NCI-H2107 (cell line): ENCODE measurements at places on chromosomes 4 and X.

DNA sequence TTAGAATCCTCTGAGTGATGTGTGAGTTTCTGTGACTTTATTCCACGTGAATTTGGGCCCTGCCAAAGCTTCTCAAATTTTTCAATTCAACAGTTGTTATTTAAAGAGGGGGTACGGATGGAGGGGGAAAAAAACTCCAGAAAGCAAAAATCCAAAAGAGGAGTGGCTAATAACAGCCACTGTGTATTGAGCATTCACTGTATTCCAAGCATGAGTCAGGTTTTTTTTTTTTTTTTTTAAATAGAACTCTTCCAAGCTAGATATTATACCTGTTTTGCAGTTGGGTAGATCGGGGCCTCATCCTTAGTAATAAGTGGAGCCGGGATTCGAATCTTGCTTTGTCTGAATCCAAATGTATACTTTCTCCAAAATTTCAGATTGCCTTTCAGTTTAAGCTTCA is 6.4 kb upstream of the RHOH start:
- DNase-seq: no peak

DNA sequence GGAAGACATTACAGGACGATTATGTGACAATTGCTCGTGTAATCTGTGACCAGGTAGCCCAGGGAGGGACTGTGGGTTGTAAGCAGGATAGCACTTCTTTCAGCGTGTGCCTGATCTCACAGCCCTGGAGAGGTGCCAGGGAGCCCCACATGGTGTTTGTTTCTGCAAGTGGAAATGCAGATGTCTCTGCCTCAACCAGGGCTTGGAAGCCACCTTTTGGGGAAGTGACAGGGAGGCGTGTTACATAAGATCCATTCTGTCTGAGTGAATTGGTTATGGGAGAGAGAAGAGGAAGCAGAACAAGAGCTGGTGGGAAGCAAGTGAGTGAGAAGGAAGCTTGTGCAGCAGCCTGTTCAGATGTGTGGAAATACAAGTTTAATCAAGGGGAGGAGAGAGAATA is 104.5 kb upstream of the GATB start:
- no peak for DNase-seq

- DNase-seq: no peak
Observed at GRCh38 chr4:41329361-41329760, 72.6 kb downstream of the UCHL1 start.

DNA sequence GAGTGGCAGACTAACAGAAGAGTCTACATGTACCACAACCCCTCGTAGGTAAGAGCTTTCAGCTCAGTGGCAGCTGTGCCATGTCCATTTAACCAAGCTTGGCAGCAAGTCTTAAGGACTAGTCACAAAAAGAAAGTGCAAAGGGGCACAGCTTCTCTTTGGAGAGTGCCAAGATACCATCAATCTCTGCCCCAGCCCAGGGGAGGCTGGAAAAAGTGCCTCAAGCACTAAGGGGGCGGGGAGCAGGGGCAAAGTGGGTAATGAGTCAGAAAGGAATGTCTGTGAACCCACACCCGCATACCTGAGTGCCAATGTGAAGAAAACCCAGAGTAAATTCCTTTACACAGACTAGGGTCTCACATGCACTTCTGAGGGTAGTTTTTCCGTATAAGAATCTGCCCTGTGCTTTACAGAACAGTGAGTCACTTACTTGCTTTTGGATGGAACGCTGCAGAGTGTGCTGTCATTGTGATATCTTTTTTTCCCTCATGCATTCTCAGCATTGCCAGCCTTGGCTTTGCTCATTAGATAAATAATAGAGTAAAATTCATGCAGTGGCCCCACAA is 219.8 kb downstream of the ZNF674 start:
- DNase-seq: no peak

GRCh38 chrX:38045538-38046096 is 39.3 kb downstream of the SYTL5 start:
- DNase-seq: no peak

DNA sequence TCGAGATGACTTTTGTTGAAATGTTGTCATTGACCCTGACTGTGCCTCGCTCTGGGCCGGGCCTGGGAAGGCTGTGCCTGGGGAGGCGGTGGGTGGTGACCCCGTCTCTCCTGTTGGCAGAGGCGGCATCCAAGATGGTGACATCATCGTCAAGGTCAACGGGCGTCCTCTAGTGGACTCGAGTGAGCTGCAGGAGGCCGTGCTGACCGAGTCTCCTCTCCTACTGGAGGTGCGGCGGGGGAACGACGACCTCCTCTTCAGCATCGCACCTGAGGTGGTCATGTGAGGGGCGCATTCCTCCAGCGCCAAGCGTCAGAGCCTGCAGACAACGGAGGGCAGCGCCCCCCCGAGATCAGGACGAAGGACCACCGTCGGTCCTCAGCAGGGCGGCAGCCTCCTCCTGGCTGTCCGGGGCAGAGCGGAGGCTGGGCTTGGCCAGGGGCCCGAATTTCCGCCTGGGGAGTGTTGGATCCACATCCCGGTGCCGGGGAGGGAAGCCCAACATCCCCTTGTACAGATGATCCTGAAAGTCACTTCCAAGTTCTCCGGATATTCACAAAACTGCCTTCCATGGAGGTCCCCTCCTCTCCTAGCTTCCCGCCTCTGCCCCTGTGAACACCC is 36.4 kb downstream of the HTRA3 start:
- DNase-seq: no peak

DNA sequence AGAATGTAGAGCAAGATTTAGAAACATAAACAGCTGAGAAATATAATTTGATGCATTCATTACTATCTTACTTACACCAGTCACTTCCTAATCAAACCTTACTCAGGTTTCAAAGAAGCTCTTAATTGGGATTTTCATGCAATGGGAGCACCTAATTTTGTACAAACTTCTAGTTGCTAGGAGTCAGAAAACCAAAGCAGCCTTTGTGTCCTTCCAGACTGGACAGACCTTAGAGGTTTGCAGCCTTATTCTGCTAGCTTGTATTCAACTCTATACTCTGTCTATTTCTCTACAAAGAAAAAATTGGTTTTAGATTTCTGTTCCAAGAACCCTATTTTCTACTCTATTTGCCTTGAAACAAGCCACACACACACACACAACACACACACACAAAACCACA is 19.4 kb downstream of the GABRA2 start:
- DNase-seq: no peak
